ENCODE measurements at places on chromosomes 12 and 14.
A peak's percentile ranks its signal among the peaks of the same experiment; 100 is the strongest.

GRCh38 chr12:105382771-105383622, 52.5 kb downstream of the C12orf75 start:
- peak; percentile 76 for DNase-seq

DNA sequence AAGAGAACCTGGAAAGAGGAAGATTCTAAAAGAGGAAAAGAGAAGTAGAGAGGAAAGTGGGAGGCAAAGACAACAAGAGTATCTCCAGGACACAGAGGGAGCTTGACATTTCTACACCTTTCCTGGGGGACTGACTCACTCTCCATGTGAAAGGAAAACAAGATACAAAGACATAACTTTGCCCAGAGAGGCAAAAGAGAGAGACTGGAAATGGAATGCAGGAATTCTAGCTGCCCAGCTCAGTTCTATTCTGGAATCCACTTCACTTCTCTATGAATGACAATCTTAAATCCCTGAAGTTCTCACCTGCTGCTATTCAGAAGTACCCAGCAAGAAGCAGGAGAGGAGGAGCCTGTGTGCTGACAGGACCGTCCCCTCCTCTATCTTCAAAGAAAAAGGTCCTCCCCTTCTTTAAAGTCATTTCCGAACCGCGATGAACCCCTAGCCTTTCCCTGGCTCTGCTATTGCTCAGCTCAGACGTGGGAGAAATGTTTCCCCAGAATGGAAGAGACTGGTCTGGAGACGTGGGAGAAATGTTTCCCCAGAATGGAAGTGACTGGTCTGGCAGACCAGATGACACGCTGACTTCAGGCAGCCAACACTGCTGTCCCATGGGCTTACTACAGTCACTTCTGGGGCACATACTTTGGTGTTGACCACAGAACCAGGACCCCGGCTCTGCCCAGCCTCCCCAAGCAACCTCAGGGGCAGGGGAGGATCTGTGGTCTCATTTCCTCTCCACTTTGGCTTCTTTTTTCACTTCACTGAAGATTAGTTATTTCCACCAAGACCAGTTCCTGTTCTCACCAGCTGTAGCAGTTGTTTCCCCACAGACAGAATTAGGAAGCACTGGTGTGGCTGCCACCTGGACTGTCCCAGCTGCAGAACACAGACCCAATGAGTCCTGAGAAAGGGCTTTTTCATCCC, 8.3 kb downstream of the FMNL3 start:
- peak; percentile 93 for DNase-seq

- peak; percentile 61 for DNase-seq
Measured at GRCh38 chr12:8590842-8591545, 21.7 kb downstream of the AICDA start.

GRCh38 chr12:52871291-52872039, 22.7 kb upstream of the KRT78 start:
- no peak for DNase-seq

DNA sequence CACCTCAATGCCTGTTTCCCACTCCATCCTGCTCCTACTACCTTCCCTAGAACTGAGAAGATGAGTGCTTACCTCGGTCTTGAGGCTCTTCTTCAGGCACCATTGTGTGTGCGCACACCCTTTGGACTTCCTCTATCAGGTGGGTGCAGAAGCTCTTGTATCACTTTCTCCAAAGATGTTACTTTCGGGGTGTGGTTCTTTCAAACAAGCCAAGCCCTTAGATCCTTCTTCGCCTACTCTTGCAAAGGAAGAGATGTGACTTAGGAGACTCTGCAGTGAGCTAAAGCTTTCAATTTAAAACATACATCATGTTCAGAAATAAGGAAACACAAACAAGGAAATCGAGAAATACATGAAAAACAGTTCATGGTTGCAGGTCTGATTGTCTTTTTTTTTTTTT, at the start of gene CLEC4C:
TSS of gene CLEC4C (minus strand) at position 130 of the 400 bp plus-strand sequence. CDS start at position 103, 27 bp downstream.
- DNase-seq, result no peak

DNA sequence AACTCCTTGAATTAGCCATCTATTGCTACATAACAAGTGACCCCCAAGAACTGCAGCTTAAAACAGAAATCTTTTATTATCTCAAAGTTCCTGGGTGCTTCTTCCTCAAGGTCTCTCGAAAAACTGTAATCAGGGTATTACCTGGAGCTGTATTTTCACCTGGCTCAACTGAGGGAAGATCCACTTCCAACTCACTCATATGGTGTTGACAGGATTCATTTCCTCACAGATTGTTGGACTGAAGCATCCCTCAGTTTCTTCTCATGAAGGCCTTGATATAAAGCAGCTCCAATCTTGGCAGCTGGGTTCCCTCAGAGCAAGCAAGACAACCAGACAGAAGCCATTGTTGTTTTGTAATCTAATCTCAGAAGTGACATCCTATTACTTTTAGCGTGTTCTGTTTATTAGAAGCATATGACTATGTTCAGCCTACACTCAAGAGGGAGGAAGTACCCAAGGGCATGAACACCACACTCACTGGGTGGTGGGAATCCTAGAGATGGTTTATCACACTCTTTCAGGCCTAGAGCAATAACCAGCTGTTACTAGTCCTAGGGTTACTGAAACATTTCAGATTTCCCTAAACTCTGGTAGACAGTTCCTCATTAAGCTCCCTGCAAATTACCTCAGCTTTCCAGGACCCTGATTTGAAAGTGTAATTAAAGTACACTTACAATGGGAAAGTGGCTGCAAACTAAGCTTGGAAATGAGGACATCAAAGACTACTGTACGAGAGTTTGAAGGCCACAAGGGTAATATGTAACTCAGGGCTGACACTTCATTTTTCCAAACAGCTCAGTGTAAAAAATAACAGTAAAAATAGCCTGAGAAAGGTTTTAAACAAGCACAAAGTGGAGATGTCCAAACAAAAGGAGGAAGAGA, 222.2 kb downstream of the SEC23A start:
- DNase-seq, result no peak

GRCh38 chr12:26833743-26834490, 923 bp upstream of the ITPR2 start:
- DNase-seq, result peak; percentile 76

GRCh38 chr12:94269316-94269999, 121.1 kb downstream of the PLXNC1 start:
- DNase-seq, result no peak

DNA sequence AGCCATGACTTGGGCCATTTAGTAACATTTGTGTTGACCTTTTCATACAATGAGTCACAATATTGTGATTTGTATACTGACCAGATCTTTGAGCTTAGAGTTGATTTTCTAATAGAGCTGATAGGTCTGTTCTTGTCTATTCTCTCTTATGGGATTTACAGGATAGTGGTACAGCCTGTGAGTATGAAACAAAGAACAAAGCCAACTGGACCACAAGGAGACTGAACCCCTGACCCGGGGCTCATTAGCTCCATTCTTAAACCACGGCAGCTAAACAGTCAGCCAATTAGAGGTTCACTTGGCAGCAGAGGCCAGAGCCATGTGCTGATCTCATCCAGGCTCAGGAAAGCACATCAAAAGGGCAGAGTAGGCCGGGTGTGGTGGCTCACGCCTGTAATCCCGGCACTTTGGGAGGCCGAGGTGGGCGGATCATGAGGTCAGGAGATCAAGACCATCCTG, 59.1 kb upstream of the GNPNAT1 start:
- DNase-seq, result no peak

DNA sequence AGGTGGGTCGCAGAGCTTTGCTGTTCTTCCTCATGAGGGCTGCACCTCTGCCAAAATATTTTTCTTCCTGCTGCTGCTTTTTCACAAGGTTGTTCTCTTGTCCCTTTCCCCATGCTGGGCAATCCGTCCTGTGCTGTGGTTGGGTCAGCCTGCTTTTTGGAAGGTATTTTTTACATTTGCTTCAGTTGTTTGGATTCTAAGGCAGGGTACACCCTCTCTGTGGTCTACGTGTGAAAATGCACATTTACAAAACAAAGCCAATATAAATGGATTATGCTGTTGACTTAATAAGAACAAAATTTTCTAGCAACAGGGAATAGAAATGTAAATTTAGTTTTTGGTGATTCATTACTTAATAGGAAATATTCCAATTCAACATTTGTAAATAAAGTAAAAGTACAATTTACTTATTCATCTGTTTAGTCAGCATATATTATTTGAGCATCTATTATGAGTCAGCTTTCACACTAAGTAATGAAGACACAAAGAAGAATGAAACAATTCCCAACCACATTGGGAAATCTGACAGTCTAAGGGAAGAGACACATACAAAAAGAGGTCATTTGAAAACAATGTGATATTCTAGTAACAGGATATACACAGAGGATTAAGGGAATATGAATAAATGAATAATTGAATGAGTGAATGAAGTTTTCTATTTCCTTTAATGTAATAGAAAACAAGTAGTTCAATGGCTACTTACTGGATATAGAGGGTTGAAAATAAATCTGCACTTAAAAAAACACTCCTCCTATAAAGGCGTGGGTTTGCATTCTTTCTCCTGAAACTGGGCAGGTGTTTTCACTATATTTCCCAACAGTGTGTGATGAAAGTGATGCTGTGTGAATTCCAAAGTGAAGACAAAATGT, 94.6 kb upstream of the PRICKLE1 start:
- no peak for DNase-seq

- no peak for DNase-seq
Measured at GRCh38 chr14:91326514-91327249, 82.2 kb upstream of the GPR68 start.

GRCh38 chr14:104774453-104775072, 21.0 kb downstream of the AKT1 start:
- no peak for DNase-seq

DNA sequence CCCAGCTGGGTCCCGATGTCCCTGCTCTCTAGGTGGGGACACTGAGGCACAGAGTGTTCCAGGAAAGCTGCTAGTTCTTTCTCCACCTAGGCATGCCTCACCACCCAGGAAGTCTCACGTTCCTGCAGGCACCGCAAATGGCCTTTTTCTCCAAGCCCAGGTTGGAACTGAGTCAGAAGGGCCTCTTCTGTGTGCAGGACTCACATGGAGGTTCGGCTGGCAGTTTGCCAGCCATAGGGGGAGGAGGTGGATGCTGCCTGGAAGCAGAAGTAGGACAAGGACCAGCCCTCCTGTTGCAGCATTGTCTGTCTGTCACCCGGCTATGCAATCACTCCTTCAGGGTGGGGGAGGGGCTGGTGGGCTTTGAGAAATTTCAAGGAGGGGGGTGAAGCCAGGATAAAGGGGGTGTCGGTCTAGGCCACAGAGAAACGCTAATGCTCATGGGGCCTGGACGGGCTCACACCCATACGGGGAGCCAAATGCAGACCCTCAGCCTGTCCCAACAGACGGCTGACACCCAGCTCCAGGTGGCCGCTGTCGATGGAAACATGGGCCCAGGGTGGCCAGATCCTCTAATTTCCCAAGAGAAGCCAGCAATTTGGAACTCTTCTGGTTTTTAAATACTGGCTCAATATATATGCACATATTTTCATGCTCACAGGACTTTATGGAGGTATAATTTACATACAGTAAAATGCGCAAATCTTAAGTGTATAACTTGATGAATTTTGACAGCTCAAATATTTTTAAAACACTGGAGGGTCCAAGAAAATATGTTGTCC, 120.5 kb downstream of the PHETA1 start:
- DNase-seq, result peak; percentile 13

- DNase-seq, result no peak
Measured at GRCh38 chr12:79378496-79378895, 312.3 kb downstream of the PAWR start.

DNA sequence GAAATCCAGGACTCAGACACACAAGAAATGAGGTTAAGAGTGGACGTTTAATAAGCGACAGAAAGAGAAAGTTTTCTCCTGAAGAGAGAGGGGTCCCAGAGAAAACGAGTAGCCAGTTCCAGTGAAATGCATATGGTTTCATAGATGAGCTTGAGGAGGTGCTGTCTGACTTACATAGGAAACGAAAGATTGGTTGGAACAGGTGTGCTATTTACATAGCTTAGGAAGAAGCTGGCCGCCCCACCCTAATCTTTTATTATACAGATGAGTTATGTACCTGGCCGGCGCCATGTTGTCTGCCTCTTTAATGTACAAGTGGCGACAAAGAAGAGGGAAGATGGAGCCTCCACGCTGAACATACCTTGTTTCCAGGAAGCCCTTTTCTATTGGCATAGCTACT, 223.0 kb downstream of the SLC6A15 start:
- no peak for DNase-seq

GRCh38 chr12:81450920-81451739, 308.0 kb downstream of the PPFIA2 start:
- DNase-seq, result peak; percentile 38

DNA sequence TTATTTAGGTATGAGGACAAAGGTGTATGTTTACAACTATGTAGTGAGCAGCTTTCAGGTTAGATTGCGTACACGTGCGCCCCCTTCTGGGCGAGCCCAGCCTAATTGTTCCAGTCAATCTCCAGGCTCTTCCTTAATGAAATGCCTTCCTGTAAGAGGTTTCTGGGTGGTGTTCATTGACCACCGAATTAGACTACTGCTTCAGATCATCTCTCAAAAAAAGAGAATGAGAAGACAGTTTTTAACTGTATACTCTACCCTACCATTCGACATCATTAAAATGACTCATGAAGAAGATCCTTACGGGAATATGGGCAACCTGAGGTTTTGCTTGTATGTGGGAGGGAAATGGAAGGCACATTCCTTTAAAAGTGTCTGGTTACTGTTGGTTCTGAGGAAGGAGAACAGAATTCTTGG, 2.1 kb downstream of the LUM start:
- DNase-seq, result peak; percentile 77

GRCh38 chr12:54182086-54182485, 6.7 kb downstream of the SMUG1 start:
- DNase-seq, result no peak

- no peak for DNase-seq
Measured at GRCh38 chr12:1805441-1806081, 14.8 kb upstream of the LRTM2 start.

DNA sequence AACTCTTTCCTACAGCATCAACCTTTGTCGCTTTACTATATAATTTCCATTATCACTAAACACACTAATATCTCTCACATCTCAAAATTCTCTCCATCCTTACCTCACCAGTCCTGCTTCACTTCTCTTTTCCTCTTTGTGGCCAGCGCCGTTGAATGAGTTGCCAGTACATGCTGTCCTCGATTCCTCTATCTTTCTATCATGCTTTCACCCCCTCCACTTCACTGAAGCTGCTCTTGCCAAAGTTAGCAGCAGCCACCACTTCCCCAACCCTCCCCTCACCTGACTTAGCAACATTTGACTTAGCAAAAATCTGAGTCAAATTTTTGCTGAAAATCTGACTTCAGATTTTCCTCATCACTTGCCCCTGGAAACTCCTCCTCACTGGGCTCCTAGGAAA, 210.4 kb downstream of the ANO6 start:
- no peak for DNase-seq

DNA sequence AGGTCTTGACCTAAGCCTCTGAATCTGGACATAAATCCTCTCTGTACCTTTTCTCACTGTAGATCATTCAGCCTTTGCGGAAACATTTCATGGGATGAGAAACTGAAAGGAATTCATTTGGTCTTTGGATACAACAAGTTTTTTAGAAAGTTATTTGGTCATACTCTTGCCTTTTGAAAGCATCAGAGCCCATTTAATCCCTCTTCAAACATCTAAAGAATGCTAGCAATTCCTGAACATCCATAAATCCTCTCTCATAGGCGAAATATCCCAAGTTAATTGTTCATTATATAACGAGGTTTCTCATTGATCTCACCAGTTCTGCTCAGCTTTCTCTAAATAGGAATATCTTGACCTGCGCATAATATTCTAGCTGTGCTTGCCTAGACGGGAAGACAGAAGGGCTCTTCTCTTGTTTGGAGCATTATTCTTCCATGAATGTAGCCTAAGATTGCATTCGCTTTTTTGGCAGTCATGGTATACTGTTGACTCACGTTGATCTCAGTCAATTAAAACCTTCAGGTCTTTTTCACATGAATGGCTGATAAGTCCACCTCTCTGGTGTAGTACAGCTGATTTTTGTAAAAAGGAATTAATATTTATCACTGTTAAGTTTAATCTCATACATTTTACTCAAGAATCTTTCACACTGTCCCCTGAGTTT, 24.1 kb downstream of the NTN4 start:
- no peak for DNase-seq
